ENCODE measurements at places on chromosomes 7 and 10. TPM values are rescaled to one million over a fixed set of nuclear protein-coding genes. Genes with fewer than 3 reads are reported as not detected.

The MRC1 gene
- total RNA-seq: 2.3 TPM

The ACTA2 gene
- 9.1 TPM for total RNA-seq

The SPDYE8 gene
- total RNA-seq: not detected

DNA sequence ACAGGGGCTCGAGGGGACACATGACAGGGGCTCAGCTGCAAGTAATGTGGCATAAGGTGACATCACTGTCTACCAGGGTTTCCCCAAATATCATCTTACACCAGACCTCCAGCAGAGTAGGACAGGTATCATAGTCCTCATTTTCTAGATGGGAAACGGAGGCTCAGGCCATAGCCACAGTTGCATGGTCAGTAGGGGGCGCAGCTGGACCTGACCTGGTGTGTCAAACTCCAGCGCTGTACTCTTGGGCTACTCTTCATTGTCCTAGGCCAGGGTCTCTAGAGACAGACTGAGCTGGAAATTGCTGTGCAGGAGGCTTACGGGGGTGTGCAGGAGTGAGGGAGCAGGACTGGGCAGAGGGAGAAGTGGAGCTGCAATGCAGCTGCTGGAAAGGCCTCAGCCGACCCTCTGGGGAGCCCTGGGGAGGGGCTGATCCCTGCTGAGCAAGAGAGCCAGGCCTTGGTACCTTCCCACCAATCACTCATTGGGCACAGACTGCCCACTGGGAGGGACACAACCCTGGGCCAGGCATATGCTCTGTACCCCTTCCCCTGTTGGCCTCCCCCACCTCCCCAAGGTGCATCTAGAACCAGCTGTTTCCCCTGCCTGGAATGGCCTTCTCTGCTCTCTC is 89.9 kb downstream of the CDH23 start:
- H3K27ac ChIP-seq: no peak overlapping the region
- no peaks in the 10 kb centered on the region for H3K27me3 ChIP-seq
- H3K4me1 ChIP-seq: no peaks in the 10 kb centered on the region
- H3K4me3 ChIP-seq: no peak overlapping the region
- DNase-seq: peak; percentile 44
- H3K36me3 ChIP-seq: no peaks in the 10 kb centered on the region

DNA sequence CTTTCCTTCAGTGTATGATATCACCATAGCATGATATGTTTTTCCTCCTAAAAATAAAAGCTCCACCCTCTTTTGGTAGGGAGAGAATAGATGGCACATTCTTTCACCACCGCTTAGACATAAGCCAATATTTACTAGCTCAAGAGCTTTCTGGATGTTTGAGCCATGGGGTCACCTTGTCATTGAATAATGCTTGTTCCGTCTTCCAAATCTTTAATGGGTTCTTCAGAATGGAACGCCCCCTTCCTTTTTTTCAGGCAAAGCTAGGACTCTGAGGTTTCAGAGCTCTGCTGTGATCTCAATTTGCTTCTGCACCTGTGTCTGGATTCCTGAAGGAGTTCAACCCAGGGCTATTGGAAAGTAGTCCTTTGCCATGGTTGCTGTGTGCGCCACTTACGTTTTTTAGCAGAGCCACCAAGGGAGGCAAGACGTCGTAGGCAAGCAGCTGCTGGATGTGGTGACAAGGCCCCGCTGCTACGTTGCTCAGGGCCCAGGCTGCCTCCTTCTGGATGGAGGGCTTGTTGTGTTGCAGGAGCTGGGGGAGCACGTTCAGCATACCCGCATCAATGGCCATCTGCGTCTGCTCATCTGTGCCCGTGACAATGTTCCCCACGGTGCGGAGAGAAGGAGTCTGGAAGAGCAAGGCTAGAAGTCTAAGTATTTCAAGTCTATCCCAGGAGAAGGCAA is 23.2 kb downstream of the KPNA7 start:
- no peaks in the 10 kb centered on the region for H3K27me3 ChIP-seq
- no peak for DNase-seq
- H3K36me3 ChIP-seq: no peaks in the 10 kb centered on the region
- no peaks in the 10 kb centered on the region for H3K4me1 ChIP-seq
- H3K27ac ChIP-seq: no peak overlapping the region

DNA sequence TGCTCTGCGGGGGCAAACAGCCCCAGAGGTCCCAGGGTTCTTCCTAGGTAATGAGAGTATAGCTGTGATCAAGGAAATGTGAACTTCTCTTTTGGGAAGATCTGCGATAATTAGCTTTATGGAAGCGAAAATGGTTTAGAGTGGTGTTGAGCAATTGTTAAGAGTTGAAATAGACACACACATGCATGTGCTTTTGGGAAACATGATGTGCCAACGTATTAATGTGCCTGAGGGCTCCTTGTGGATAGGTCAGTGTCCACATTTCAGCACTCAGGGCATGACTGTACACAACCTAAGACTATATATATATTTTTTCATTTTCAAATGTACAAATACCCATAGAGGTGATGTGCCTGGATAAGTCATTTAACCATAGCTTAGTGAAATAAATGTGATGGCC is 67.0 kb downstream of the GSDME start:
- no peak overlapping the region for H3K27ac ChIP-seq
- no peak overlapping the region for H3K4me3 ChIP-seq
- no peaks in the 10 kb centered on the region for H3K27me3 ChIP-seq
- H3K36me3 ChIP-seq: no peaks in the 10 kb centered on the region
- no peaks in the 10 kb centered on the region for H3K4me1 ChIP-seq
- DNase-seq: no peak

- no peak for DNase-seq
- H3K27ac ChIP-seq: no peak overlapping the region
- H3K36me3 ChIP-seq: no peaks in the 10 kb centered on the region
- no peak overlapping the region for H3K4me3 ChIP-seq
These were observed 312.0 kb upstream of the FZD1 start for GRCh38 chr7:90951986-90952954.

Data from CD4-positive, alpha-beta memory T cell (primary cell).